ENCODE measurements at places on chromosomes 7 and 10. TPM values are rescaled to one million over a fixed set of nuclear protein-coding genes. Genes with fewer than 3 reads are reported as not detected.

Gene TMEM140
- polyA plus RNA-seq = 16.3 TPM

Gene ZNF800
- 8.8 TPM for polyA plus RNA-seq

Gene ACHE
- 2.0 TPM for polyA plus RNA-seq

Gene ANKRD1
- 0.83 TPM for polyA plus RNA-seq

Gene MNX1
- not detected for polyA plus RNA-seq

Gene TSPAN33
- polyA plus RNA-seq = 46.7 TPM

Gene RHOBTB1
- polyA plus RNA-seq = 4.9 TPM

Gene RABGEF1
- 10.0 TPM for polyA plus RNA-seq

Gene ACADSB
- 5.1 TPM for polyA plus RNA-seq

Gene TFR2
- polyA plus RNA-seq = 1.7 TPM

Gene ERVW-1
- polyA plus RNA-seq = not detected

Gene GDF2
- not detected for polyA plus RNA-seq

Gene COL13A1
- polyA plus RNA-seq = 10.4 TPM

Gene FAM241B
- 3.2 TPM for polyA plus RNA-seq

Gene NPM3
- 54.6 TPM for polyA plus RNA-seq

Gene LRRC18
- polyA plus RNA-seq = 0.06 TPM

Gene ECHDC3
- 14.8 TPM for polyA plus RNA-seq

Gene FOXI2
- polyA plus RNA-seq = 0.29 TPM

Measured in spleen (tissue), 13 donors.